ENCODE measurements at places on chromosomes 3 and 15. TPM values are rescaled to one million over a fixed set of nuclear protein-coding genes. Genes with fewer than 3 reads are reported as not detected.

Gene ADGRG7
- not detected for total RNA-seq

Gene P3H2
- 2.1 TPM for total RNA-seq

Gene GRM2
- 0.49 TPM for total RNA-seq

Gene CPNE9
- not detected for total RNA-seq

Gene HDAC11
- total RNA-seq, result 29.4 TPM

Gene LCTL
- total RNA-seq, result 0.16 TPM

Gene HTR3E
- not detected for total RNA-seq

GRCh38 chr3:120196333-120196732, 88.7 kb downstream of the GPR156 start:
- H3K27ac ChIP-seq, result no peak overlapping the region
- no peak overlapping the region for H3K4me3 ChIP-seq
- DNase-seq, result no peak
- no peaks in the 10 kb centered on the region for H3K4me1 ChIP-seq

- no peak overlapping the region for H3K4me3 ChIP-seq
- peak overlapping the region; percentile 43 for H3K27ac ChIP-seq
- H3K36me3 ChIP-seq, result no peaks in the 10 kb centered on the region
- peaks cover 31% of the 10 kb centered on the region for H3K4me1 ChIP-seq
- no peak for DNase-seq
Observed at GRCh38 chr15:73957276-73957675, 31.0 kb downstream of the LOXL1 start.

GRCh38 chr3:155420881-155421486, 127.5 kb upstream of the STRIT1 start:
- H3K4me1 ChIP-seq, result no peaks in the 10 kb centered on the region
- no peak for DNase-seq
- no peaks in the 10 kb centered on the region for H3K36me3 ChIP-seq
- no peaks in the 10 kb centered on the region for H3K27me3 ChIP-seq

DNA sequence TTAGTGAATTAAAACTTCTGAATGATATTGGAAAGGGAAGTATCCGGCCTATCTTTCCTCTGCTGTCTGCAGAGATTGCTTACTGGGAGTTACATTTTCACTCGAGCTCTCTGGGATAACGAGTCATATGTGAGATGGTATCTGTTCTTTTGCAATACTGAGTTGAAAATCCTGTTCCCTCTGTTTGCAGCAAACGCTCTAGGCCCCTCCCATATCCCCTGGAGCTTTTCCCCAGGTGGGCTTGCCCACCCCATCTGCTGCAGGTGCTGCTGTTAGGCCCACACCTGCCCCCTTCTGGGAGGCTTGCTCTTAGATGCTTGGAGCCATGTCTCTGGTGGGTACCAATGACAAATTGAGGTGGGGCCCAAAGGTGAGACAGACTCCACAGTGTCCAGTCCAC, 42.7 kb upstream of the MTMR10 start:
- H3K27me3 ChIP-seq, result no peaks in the 10 kb centered on the region
- no peaks in the 10 kb centered on the region for H3K4me1 ChIP-seq
- no peaks in the 10 kb centered on the region for H3K36me3 ChIP-seq
- no peak overlapping the region for H3K27ac ChIP-seq

DNA sequence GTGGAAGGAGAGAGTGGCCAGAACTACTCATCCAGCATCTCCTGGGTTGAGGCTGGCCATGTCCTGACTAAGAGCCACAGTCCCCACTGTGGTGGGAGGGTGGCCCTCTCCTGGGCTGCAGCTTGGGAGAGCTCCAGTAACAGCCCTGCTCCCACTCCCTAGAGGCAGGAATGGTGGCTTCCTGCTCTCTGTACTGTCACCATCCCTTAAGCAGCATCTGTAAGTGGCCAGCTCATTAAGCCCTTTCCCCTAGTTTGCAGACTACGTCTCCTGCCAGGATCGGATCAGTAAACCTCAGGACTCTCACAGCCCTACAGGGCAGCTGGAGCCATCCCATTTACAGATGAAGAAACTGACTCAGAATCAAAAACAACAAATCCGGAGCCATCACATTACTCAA, 30.5 kb downstream of the DNAJB8 start:
- H3K4me3 ChIP-seq, result no peak overlapping the region
- no peaks in the 10 kb centered on the region for H3K4me1 ChIP-seq
- H3K27ac ChIP-seq, result no peak overlapping the region

DNA sequence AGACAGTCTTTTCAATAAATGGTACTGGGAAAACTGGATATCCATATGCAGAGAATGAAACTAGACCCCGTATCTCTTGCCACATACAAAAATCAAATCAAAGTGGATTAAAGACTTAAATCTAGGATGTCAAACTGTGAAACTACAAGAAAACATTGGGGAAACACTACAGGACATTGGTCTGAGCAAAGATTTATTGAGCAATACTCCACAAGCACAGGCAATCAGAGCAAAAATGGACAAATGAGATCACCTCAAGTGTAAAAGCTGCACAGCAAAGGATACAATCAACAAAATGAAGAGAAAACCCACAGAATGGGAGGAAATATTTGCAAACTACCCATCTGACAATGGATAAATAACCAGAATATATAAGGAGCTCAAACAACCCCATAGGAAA, 38.4 kb upstream of the MBNL1 start:
- no peaks in the 10 kb centered on the region for H3K4me1 ChIP-seq
- H3K27ac ChIP-seq, result no peak overlapping the region
- no peaks in the 10 kb centered on the region for H3K36me3 ChIP-seq
- H3K4me3 ChIP-seq, result no peak overlapping the region

DNA sequence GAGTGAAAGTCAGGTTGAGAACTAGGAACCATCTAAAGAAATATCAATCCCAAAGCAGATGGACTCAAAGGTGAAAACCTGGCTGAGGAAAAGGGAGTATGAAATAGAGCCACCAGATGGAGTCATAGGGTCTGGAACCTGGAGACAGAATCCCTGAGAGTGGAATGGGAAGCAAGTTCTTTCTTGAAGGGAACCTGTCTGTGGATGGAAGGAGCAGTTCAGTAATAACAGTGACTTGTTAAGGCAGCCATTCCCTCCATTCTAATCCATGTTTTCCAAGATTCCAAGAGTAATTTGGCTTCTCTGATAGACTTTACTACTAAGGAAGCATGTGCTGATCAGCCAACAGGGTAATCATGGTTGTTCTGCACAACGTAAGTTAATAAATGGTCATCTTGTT, 22.5 kb upstream of the AQP9 start:
- no peak overlapping the region for H3K27ac ChIP-seq
- H3K36me3 ChIP-seq, result no peaks in the 10 kb centered on the region
- no peak for DNase-seq
- peaks cover 3% of the 10 kb centered on the region for H3K27me3 ChIP-seq
- no peaks in the 10 kb centered on the region for H3K4me1 ChIP-seq
- H3K4me3 ChIP-seq, result no peak overlapping the region

DNA sequence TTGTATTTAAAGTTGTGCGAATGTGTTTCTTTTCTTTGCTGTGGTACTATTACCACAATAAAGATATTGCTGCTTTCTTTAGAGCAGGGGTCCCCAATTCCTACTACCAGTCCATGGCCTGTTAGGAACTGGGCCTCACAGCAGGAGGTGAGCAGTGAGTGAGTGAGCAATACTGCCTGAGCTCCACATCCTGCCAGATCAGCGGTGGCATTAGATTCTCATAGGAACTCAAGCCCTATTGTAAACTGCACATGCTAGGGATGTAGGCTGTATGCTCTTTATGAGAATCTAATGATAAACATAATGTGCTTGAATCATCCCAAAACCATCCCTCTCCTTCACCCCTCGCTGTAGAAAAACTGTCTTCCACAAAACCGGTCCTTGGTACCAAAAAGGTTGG, 41.6 kb downstream of the DMXL2 start:
- H3K27ac ChIP-seq, result no peak overlapping the region
- no peaks in the 10 kb centered on the region for H3K36me3 ChIP-seq
- H3K4me1 ChIP-seq, result no peaks in the 10 kb centered on the region
- DNase-seq, result no peak
- H3K4me3 ChIP-seq, result no peak overlapping the region
- no peaks in the 10 kb centered on the region for H3K27me3 ChIP-seq

GRCh38 chr15:82040390-82040789, 5.4 kb downstream of the MEX3B start:
- H3K4me3 ChIP-seq, result no peak overlapping the region
- H3K4me1 ChIP-seq, result peaks cover 18% of the 10 kb centered on the region
- H3K27ac ChIP-seq, result no peak overlapping the region
- H3K36me3 ChIP-seq, result peaks cover 12% of the 10 kb centered on the region
- DNase-seq, result no peak

- H3K36me3 ChIP-seq, result no peaks in the 10 kb centered on the region
- H3K27ac ChIP-seq, result no peak overlapping the region
- no peaks in the 10 kb centered on the region for H3K4me1 ChIP-seq
- DNase-seq, result no peak
- no peak overlapping the region for H3K4me3 ChIP-seq
Observed at GRCh38 chr3:31606453-31606852, 73.7 kb downstream of the STT3B start.

DNA sequence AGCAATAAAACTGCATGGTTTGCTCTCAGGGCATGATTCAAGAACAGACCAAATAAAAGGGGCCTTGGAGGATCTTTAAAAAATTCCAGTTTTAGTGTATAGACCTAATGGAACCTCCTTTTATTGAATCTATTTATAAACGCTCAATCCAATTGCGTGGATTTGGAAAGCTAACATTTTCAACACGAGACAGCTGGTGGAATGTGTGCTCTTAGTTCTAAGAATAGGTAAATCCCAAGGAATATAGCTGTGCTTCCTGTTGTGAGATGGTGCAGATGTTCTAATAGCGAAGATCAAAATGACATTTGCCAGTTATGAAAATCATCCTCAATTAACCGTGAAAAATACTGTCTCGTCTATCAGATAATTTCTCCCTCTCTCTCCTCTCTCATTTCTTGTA, 192.5 kb downstream of the ATP10A start:
- H3K27me3 ChIP-seq, result no peaks in the 10 kb centered on the region
- H3K36me3 ChIP-seq, result no peaks in the 10 kb centered on the region
- H3K27ac ChIP-seq, result peak overlapping the region; percentile 19
- peaks cover 3% of the 10 kb centered on the region for H3K4me1 ChIP-seq
- H3K4me3 ChIP-seq, result peak overlapping the region; percentile 33
- DNase-seq, result no peak

DNA sequence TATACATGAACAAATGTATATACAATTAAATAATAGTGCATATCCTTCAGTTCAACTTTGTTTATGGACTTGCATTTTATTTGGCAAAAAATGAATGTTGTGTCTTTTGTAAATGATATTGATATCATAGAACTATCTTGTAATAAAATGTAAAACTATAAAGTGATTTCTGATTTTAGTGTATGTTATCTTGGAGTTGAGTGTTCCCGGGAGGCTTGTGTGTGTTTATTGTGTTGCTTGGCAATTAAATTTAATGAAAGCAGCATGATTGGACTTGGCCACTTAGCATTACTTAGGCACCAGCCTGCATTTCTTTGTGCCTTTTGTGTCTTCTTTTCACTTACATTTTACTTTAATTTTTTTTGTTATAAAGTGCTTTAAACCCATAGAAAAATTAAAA, 10.6 kb downstream of the ARHGEF26 start:
- H3K4me3 ChIP-seq, result no peak overlapping the region
- no peaks in the 10 kb centered on the region for H3K27me3 ChIP-seq
- no peak overlapping the region for H3K27ac ChIP-seq
- no peak for DNase-seq
- peaks cover 12% of the 10 kb centered on the region for H3K36me3 ChIP-seq

- no peaks in the 10 kb centered on the region for H3K4me1 ChIP-seq
- H3K36me3 ChIP-seq, result no peaks in the 10 kb centered on the region
- no peak overlapping the region for H3K27ac ChIP-seq
Observed at GRCh38 chr3:10447110-10447509, 58.3 kb downstream of the ATP2B2 start.

- DNase-seq, result peak; percentile 86
- peaks cover 52% of the 10 kb centered on the region for H3K4me1 ChIP-seq
- peak within 1 kb of the TSS; percentile 94 for H3K4me3 ChIP-seq
- H3K36me3 ChIP-seq, result no peaks in the 10 kb centered on the region
- peak within 1 kb of the TSS; percentile 96 for H3K27ac ChIP-seq
Observed at GRCh38 chr3:129893581-129894070, at the start of gene TMCC1. TSS of gene TMCC1 (minus strand) at chr3:129893711.

- H3K4me3 ChIP-seq, result no peak overlapping the region
- no peak overlapping the region for H3K27ac ChIP-seq
- peaks cover 16% of the 10 kb centered on the region for H3K27me3 ChIP-seq
- peaks cover 7% of the 10 kb centered on the region for H3K4me1 ChIP-seq
Observed at GRCh38 chr15:40875991-40876730, 2.1 kb upstream of the RHOV start.

- peaks cover 99% of the 10 kb centered on the region for H3K36me3 ChIP-seq
- H3K27me3 ChIP-seq, result no peaks in the 10 kb centered on the region
- H3K4me1 ChIP-seq, result peaks cover 37% of the 10 kb centered on the region
- H3K4me3 ChIP-seq, result no peak overlapping the region
- H3K27ac ChIP-seq, result no peak overlapping the region
Observed at GRCh38 chr3:45979378-45979777, 16.2 kb downstream of the FYCO1 start.

DNA sequence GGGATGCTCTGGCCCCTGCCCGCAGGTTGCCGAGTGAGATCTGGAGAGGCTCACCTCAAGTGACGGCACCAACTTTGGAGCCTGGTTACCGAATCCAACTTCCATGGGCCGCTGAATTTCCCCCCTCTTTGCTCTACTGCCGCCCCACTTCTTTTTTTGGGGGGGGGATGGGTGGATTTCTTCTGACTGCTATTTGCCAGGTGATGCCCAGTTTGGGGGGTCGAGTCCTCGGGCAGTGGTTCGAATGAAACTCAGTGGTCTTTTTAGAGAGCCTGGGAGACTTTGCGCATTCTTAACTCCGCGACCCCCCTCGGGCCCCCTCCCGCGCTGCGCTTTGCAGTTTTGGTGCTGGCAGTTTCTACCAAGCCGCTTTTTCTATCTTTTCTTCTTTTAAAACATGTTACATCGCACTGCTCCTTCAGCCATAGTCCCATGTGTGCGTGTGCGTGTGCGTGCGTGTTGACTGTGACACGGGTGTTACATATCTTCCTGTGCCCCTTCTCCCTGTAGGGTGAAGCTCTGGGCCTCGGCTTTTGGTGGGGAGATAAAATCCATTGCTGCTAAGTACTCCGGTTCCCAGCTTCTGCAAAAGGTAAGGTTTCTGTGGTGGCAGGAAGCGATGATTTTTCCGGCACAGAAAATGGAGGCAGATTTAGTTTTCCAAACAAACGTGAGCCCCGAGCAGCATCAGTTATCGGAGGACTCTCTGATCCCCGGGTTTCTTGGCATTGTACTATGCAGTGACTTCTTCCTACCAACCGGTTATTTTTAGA, 837 bp downstream of the CACNA2D3 start:
- peak overlapping the region; percentile 50 for H3K27ac ChIP-seq
- H3K27me3 ChIP-seq, result peaks cover 35% of the 10 kb centered on the region
- H3K4me3 ChIP-seq, result peak overlapping the region; percentile 50
- peaks cover 3% of the 10 kb centered on the region for H3K4me1 ChIP-seq
- no peaks in the 10 kb centered on the region for H3K36me3 ChIP-seq
- DNase-seq, result no peak
